ENCODE measurements at places on chromosomes 13 and 19. TPM values are rescaled to one million over a fixed set of nuclear protein-coding genes. Genes with fewer than 3 reads are reported as not detected.

- no peak for DNase-seq
These were observed 625 bp downstream of the F2RL3 start for GRCh38 chr19:16889366-16889882.

DNA sequence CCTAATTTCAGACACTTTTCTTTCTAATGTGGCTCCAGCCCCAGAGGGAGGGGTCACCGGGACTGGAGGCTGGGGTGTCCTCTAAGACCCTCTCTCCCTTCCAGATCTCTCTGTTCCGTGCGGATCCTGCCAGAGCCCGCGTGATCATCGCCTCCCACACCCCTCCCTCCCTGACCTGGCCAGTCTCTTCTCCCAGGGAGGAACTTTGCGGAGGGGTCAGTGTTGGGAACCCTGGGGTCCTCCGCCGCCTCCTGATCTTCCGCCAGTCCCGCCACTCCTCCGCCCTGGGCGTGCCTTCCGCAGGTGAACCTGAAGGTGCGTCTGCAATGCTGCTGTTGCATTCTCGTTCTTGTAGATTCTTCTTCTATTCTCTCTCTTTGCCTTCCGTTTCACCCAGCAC, 9.1 kb downstream of the SOX21 start:
- DNase-seq = no peak

DNA sequence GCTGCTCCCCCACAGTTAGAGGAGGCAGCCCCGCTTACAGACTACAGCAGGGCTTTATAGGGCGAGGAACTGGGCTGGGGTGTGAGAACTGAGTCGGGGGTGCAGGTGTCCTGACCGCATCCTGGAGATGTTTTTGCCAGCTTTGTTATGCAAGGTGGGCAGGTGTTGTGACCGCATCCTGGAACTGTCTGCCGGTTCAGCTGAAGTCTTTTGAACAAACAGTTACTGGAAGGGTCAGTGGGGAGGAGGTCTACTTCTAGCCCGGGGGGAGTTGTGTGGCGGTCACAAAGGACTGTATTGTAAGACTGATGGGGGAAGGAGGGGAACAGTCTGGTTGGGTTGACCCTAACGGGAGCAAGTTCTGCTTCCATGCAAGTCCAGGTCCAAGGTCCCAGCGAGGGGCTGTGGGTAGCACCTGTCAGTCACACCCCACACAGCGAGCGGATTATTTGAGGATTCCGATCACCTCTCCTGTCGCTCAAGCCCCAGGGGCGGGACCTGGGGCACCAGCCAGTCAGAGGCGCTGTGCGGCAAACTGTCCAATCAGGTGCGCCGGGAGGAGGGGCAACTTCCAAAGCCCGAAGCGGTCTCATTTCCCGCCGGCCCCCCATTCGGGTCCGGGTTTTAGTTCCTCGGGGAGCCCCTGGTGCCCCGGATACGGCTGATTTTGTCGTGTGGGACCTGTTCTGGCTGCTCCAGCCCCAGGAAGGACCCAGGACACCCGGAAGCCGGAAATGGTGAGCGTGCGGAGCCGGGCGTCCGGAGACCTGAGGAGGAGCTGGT, at the start of gene ZNF101:
Gene ZNF101 (plus strand): TSS at position 610 of the 783 bp plus-strand sequence. CDS start 125 bp downstream, at position 735.
- DNase-seq = peak; percentile 87

GRCh38 chr13:95440441-95441088, 112.0 kb upstream of the CLDN10 start:
- DNase-seq = no peak

Gene FFAR2
- polyA plus RNA-seq = 0.32 TPM

Gene RTBDN
- polyA plus RNA-seq = 0.14 TPM

Gene ZNF805
- polyA plus RNA-seq = 6.2 TPM

GRCh38 chr19:604355-604754, 14.7 kb downstream of the HCN2 start:
- no peak for DNase-seq

- DNase-seq = no peak
These were observed 7.0 kb downstream of the POU4F1 start for GRCh38 chr13:78596399-78596735.

DNA sequence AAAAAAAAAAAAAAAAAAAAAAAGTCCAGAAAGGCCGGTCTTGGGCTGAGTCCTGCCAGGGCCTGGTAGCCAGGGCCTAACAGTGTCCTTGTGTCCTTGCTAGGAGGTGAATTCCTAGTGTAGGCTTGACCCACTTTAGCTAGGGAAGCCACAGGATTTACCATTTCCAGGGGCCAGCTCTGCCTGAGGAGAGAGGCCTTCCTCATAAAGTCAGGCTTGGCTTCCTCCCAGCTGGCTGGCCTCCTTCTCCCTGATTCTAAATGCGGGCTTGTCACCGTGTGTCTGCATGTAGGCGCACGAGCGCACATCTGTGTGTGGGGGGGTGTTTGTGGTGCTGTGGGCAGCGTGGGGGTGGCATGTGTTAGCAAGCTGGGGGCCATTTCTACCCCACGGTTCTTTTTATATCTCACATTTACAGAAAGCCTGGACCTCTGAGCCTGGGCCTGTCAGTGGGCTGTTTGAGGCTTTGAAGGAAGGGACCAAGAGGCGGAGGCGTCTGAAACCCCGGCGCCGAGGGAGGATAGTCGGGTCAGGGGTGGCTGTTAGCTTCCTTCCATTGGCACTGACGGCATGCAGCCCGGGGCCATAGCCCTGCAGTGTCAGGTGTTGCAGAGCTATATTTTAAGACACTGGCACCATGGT, 31.7 kb downstream of the IER2 start:
- peak; percentile 67 for DNase-seq

GRCh38 chr13:99005609-99006008, 27.7 kb upstream of the DOCK9 start:
- no peak for DNase-seq

GRCh38 chr19:821825-822503, at the start of gene PLPPR3:
Gene PLPPR3 (minus strand): TSS chr19:821955. CDS start chr19:821559, 396 bp downstream.
- DNase-seq = no peak

DNA sequence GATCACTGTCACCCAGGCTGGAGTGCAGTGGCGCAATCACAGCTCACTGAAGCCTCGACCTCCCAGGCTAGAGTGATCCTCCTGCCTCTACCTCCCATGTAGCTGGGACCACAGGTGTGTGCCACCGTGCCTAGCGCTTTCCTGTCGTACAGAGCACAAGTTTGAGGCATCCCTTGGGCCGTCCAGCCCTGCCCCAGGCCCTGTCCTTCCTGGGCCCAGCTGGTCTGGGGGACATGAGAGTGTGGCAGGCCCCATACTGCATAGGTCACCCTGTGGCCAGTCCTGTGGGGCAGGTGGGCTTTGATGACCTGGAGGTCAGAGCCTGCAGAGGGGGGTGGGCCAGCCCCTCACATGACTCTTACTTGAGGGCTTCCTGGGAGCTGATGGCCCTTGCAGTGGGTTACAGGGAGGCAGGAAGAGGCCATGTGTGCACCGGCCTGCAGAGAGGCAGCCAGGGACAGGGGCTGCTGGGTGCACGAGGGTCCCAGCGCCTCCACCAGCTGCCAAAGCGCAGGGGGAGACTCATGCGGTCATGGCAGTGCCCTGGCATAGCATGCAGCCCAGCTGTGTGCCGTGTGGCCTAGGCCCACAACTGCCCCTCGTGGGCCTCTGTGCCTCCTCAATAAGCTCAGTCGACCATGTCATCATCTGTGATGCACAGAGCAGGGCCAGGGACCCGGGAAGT, 61.4 kb downstream of the KDM4B start:
- no peak for DNase-seq

Gene ZNF582
- 14.2 TPM for polyA plus RNA-seq

- no peak for DNase-seq
These were observed 74.6 kb downstream of the GNG7 start for GRCh38 chr19:2627855-2628254.

DNA sequence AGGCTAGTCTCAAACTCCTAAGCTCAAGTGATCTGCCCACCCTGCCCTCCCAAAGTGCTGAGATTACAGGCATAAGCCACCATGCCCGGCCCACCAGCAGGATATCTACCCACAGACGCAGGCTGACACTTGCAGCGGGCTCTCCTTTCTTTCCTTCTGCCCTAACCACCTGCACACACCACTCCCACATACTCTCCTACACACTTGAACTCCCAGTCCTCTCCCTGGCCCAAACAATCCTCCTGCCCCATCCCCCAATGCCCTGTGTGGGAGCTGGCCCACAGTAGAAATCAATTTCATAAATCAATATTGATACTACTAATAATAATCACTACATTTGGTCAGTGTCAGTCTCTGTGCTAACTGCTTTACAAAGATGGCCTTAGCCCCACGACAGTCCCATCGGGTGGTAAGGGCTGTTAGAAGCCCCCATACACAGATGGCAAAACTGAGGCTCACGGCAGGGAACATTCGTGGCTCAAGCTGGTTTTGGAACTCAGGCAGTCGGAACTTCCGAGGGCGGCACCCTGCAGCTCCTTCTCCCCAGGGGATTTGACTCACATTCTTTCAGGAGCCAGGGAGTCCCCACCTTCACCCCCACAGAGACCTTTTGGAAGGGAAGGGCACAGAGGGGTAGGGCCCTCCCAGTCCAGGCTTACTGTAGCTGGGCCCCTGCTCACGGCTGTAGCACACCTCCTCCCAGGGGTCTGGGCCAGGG, 3.4 kb upstream of the DPF1 start:
- DNase-seq = no peak

Gene TPRX2
- polyA plus RNA-seq = not detected

- no peak for DNase-seq
These were observed 20.3 kb downstream of the OPA3 start for GRCh38 chr19:45564131-45564780.

DNA sequence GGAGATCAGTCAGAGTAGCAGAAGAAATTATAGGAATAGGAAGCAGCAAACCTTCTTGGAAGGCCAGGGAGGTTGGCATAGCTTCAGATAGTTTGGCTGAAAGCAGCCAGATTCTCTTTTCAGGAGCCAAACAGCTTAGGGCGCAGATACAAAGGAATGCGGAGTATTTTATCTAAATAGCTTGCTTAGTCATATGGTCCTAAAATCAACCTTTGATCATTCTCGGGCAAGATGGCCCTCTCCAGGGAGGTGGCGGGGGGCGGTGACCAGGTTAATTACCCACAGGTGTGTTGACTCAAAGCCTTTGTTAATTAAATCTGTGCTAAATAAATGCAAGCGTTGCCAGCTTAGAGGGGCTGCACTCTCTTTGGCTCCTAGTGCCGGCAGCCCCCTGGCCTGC, 12.5 kb upstream of the NCR1 start:
- DNase-seq = no peak

Gene RASAL3
- 1.3 TPM for polyA plus RNA-seq

Gene KIR2DL3
- not detected for polyA plus RNA-seq

GRCh38 chr19:8938576-8938975, 71.6 kb downstream of the MUC16 start:
- no peak for DNase-seq

DNA sequence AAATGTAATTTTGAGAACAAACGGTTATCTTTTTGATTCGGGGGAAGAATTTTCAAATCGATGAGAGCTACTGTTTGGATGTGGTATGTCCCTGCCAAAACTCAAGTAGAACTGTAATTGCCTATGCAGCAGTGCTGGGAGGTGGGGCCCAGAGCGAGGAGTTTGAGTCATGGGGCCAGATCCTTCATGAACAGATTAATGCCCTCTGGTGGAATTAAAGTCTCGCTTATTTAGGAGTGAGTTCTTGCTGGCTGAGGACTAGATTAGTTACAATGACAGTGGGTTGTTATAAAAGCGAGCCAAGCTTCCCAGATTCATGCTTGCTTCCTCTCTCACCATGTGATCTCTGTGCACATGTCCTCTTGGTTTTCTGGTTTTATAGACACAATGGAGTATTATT, 11.8 kb upstream of the PRR20A start:
- DNase-seq = no peak

DNA sequence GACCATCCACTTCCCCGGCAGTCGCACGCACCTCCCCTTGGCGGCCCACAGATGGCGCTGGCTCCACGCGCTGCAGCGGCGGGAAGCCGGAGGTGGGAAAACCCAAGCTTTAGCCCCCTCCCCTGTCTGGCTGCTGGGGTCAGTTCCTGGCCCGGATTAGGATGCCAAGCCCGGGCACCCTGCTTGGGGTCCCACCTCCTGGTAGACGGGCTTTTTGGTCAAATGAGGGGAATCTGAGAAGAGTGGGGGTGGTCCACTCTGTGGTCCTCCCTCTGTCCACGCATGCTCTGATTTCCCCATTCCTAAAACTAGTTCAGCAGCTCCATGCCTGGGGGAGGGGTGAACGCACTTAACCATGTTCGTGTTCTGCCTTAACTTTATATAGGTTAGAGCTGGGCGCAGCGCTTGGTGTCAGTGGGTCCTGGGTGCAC, 8.1 kb upstream of the ADGRE2 start:
- peak; percentile 9 for DNase-seq

DNA sequence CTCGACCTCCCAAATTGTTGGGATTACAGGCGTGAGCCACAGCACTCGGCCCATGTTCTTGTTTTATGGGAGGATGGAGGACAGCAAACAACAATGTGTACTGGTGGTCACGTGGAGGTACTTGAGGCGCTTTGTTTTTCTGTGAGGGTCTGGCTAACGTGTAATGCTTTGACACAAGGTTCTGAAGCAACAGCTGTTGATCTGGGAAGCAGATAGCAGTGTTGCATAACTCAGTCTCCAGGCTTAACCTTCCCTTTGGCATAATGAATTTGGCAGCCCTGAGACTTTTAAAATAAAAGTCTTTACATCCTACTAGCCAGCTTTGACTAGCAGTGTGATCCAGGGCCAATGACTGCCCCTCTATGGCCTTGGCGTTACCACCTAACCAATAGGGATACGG, 6.9 kb upstream of the ZNF580 start:
- no peak for DNase-seq

DNA sequence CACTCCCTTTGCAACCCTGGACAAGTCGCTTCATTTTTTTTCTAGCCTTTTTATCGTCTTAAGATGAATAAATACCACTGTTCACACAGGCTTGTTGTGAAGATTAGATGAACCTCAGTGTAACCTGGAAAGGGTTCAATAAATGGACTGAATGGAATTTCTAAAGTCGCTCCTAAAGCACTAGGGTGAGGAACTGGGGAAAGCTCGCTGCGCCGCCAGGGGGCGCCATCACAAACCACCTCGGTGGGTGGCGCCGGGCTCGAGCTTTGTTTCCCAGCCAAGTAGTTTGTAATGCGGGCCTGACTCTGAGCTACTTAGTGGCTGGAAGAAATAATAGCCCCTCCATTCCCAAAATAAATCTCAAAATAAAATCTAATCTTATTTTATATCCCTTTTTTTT, 2.2 kb upstream of the CEACAM6 start:
- DNase-seq = no peak

- DNase-seq = no peak
These were observed 7.5 kb downstream of the FBN3 start for GRCh38 chr19:8141726-8142512.

- DNase-seq = no peak
These were observed 66.2 kb downstream of the RUBCNL start for GRCh38 chr13:46320821-46321220.

Gene SAMD4B
- polyA plus RNA-seq = 145 TPM

Gene RETN
- 1.7 TPM for polyA plus RNA-seq

Data from renal cortex interstitium (tissue), 15 donors.